ENCODE measurements at places on chromosomes 1 and 21. TPM values are rescaled to one million over a fixed set of nuclear protein-coding genes. Genes with fewer than 3 reads are reported as not detected.

CLCA1 gene
- not detected for total RNA-seq

GRCh38 chr1:220454155-220454777, 73.7 kb upstream of the MARK1 start:
- no peak for DNase-seq

- DNase-seq: no peak
Measured at GRCh38 chr21:25441835-25442234, 165.4 kb downstream of the MRPL39 start.

DNA sequence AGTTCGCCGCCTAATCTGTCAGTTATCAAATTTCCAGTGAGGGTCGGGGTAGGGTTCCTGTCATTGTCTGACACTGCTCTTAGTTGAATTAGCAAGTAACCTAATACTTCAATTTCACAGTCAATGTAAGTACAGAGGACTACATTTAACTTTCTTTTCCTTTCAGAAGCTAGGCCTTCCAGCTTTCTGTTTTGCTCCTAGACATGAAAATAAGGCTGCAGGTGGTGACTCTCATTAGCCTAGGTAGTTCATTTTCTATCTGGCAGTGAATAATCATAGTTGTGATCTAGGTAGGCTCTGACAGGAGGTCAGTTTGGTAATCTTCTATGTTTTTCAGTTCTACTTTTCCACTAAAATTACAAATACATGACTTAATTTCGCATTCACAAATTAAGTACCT, 783.1 kb downstream of the MRPL39 start:
- no peak for DNase-seq

DNA sequence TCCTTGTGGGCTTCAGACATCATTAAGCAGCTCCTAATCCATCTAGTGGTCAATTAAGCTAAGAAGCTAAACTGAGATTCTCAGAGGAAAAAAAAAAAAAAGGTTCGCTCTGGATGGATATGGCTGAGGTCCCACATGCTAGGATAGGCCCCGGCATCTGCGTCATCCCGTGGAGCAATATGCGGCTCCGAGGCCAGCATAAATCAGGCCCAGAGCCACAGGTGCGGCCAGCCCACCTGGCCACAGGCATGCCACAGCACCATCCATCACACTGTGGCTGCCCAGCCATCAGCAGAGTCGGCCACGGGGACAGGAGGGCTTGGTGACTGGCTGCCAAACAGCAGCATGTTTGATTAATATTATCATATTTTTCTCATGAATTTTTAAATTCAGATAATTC, 106.9 kb upstream of the TIAM1 start:
- DNase-seq: no peak

FOXE3 gene
- total RNA-seq: not detected

DNA sequence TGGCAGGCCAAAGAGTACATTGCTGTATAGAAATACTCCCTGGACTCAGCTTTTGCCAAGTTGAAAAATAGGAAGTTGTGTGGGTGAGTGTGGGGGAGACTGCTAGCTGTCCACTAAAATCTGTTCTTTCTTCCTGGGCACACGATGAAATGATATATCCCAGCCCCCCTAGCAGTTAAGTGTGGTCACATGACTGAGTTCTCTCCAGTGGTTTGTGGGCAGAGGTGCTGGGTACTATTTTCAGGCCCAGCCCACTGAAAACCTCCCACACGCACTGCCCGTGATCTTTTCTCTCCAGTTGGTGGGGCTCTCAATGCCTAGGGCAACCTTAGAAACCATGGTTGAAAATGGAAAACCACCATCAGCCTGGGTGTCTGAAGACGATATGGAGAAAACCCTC, 119.7 kb upstream of the LMO4 start:
- no peak for DNase-seq

DNA sequence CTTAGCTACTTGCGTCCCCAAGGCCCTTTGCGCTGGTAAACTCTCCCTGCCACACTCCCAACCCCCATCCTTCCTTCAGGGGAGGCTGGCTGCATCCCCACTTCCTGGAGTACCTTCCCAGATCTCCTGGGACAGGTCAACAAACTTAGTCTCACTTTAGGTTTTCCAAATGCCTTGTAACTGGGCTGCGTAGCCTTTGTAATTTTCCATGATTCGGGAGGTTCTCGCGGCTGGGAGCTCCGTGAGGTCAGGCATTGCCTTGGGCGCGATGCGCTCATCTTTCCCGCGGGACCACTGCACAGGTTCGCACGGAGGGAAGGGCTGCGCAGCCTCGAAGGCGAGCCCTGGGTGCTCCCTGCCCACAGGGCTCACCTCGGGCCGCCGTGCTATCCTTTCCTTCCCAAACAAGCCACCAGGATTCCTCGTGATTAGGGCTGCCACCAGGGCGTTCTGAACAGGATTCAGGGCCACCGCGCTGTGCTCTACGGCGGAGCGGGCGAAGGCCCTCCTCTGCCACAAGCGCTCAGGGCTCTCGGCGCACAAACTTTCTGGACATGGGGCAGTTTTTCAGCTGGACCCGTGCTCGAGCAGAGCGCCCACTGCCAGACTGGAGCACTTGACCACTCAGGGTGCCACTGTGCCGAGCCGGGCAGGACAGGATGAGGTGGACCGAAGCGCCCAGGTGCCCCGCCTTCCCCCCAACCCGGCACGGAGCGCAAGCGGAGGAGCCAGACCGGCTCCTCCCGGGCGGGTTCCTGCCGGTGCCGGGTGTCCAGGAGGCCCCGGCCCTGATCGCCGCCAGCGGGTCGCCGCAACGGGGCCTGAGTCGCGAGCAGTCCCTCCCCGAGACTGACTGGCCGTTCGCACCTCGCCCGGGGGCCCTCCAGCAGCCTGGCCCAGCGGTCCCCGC, 1.1 kb downstream of the TMPRSS2 start:
- no peak for DNase-seq

VWA5B1 gene
- total RNA-seq: not detected

DNA sequence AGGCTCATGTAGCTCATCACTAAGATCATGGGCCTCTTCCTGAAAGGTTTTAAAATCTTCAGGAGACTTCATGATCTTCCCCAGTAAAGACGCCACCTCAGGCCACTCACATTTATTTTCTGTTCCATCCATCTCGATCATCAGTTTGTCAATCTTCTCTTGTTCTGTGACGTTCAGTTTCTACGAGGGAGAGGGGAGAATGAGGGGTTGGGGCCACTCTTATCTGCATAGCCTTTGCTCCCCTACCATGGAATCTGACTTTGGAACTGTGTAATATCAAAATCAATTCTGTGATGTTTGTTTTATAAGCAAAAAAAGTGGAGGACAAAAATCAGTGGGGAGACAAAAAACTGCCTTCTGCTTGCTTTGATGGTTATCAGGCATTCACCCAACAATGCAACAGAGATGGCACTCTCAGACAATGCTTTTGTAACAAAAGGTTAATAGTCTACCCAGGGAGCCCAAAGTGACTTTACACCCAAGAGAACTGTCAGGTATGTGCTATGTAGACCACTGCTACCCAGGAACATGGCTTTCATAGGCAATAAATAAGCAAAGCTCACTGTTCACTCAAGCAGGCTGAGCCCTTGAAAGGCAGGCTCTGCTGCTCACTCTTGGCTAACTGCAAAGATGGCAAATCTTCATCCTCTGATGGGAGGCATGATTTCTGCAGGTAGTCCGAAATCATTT, 10.5 kb downstream of the ENO1 start:
- no peak for DNase-seq
